ENCODE measurements at places on chromosomes 4 and X.

GRCh38 chrX:148984238-148984637, 483.8 kb downstream of the AFF2 start:
- DNase-seq, result no peak

- no peak for DNase-seq
Observed at GRCh38 chrX:56833626-56834025, 104.6 kb downstream of the NBDY start.

DNA sequence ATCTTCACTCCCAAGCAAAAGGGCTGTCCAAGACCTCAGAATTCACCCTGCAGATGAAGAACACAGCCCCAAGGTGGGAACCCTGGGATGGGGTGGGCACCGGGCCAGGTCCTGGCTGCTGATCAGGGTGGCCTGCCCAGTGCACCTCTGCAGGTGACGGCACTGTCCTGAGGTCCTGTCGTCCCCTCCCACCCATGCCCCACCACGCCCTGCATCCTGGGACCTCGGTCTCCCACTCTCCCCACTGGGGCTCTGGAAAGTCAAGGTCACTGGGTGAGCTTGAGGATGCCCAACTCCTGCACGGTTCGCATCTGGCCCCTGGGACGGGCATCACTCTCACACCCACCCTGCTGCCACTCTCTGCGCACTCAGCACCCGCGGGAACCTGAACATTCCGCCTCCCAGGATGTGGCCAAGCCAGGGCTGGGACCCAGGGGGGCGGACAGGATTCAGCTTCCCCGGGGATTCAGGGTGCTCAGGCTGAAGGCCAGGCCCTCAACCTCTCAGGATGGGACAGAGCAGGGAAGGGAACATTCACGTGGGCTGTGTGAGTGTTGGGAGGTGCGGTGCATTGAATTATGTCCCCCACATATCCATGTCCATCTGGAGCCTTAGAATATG, 115.9 kb downstream of the CPZ start:
- no peak for DNase-seq

- DNase-seq, result no peak
Observed at GRCh38 chrX:127190381-127190780, 370.9 kb downstream of the PRR32 start.

- peak; percentile 71 for DNase-seq
Observed at GRCh38 chrX:20530406-20530921, 263.8 kb upstream of the RPS6KA3 start.

DNA sequence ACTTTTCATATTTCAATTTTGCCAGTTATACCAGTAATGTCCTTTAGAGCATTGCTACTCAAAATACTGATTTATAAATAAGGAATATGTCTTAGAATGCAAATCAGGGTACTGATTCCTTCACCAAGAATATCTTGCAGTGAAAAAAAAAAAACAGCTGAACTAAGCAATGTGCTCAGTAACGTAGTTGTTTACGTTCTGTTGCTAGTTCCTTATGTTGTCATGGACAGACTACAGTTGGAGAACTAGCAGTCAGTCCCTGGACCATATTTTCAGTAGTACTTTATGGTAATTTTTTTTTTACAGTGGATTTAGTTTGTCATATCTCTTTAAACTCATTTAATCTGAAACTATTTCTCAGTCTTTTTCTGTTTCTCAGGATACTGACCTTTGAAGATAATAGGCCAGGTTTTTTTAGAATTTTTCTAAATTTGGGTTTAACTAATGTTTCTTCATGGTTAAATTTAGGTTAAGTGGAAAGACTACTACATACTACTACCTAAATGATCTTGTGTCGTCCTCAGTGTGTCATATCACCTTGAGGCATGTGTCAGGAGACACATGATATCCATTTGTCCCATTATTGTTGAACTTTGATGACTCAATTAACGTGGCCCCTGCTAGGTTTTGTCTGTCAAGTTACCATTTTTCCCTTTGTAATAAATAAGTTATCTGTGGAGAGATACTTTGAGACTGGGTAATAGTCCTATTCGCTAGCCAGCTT, 21.0 kb downstream of the SMARCAD1 start:
- no peak for DNase-seq

Measured in NCI-H1092 treated with DMSO at 0.1 percent for 48 hours (cell line).